ENCODE measurements at places on chromosomes 2 and 18.

GRCh38 chr2:240920783-240921231 lies 14.7 kb downstream of the CROCC2 start:
- no peak for DNase-seq

DNA sequence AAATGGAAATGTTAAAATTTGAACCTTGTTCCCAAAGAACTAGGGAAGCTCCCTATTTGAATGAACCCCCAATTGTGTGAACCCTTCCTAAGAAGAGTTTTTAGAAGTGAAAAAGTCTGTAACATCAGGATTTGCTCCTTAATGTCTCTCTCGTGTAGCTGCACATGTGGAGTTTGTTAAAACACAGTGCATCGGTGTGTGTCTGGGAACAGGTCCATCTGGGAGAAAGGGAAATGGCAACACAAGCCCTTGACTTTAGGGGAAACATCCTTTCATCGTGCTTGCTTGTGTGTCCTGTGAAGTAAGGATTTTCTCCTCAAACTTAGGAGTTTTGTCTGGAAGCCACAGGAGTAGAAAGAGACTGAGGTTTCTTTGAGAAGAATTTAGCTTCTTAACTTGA lies 203.9 kb downstream of the PRKCE start:
- DNase-seq, result no peak

DNA sequence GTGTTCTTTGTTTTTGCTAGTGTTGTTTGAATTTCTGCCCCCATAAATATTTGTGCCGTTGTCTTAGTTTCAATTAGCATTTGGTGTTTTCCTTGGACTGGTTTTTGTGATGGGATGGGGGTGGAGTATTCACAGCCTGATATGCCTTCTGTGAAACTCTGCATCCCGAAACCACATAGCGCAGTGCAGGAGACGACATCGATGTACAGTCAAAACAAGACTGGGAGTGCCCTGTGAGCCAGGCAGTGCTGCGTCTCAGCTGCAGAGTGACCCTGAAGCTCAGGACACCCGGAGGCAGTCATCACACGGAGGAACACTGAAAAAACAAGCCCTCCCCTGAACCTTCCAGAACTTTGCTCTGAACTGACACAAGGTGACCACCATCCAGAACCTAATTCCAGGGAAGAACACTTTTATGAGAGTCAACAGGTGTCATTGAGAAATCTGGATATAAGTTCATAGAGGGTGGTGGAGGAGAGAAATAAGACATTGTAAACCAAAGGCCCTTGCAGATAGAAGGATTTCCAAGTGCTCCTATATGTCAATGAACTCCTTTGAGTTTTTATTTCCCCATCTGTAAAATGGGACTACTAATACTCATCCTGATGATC lies 61.2 kb upstream of the CABLES1 start:
- no peak for DNase-seq

DNA sequence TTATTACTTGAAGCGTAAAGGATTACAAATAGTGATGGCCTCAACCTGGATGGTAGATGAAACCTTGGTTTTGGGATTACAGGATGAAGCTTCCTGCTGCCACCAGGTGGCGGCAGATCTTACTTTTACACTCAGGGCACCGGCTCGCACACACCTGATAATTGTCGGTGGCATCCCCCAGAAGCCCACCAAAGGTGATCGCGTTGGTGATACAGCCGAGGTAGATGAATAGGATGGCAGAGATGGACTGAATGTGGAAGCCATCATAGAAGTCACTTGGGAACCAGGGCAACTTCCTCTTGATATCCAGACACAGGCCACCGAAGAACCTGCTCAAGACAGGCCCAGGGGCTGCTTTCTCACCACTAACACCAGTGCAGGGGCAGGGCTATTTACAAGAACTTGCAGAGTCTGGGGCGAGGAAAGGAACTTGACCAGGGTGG lies 51.8 kb downstream of the MTHFD2 start:
- DNase-seq, result peak; percentile 60

DNA sequence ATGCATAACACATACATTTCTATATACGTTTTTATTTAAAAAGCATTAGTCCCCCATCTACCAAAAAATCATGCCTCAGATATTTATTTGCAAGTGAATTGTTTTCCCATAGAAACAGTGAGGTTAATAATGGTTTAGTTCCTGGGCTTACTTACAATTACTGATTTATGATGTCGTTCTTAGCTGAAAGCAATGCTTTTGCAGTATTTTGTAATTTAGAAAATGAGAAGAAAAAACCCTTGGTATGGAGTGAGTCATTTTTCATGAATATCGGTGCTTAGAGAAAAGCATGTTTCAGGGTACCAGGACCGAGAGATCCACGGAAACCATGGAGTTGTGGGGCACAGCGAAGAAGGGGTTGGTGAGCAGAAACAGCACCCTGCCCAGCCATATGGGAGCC lies 12.0 kb upstream of the CDK15 start:
- DNase-seq, result no peak

DNA sequence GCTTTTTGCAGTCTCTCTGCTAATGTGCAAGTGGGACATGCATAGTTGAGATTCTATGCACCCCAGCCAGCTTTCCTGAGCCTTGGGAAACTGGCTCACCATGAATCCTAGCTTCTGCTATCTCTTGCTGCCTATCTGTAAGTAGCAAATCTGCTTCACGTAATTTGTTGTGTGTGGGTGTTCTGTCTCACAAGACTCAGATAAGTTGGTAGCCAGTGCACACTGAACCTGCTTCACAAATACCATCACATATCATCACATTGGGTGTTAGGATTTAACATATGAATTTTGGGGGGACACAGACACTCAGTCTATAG lies 13.9 kb upstream of the VRK2 start:
- DNase-seq, result no peak

DNA sequence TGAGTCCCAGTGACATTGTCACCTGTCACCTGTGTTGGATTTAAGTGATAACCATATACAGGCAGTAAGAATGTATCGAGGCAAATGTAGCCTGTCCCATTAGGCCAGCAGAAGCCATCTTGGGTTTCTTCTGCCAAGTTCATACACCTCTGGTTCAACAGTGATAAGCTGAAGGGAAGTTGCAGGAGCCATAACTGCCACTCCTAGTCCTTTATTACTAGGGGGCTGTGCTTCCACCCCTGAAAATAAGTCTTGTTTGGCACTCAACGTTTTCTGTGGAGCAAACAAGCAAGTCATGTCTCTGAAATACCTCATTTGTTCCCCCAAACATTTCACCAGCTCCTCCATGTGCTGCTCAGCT lies 58.1 kb upstream of the ALPP start:
- DNase-seq, result no peak

DNA sequence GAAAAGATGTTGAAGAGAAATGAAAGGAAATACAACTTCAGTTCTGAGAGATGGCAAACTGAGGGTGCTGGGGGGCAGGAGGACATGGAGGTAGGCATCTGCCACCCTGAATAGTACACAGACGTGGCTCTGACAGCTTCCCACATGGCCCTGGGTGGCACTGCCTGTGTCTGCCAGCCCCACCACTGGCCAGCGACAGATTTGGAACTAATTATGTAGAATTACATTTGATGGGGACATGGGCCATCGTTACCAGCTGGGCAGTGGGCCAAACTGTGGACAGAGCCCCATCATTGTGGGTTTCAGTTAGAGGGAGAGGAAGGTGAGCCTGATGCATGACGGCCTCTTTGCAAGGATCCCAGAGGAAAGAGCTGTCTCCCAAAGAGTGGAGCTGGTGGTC lies 216.0 kb upstream of the HAAO start:
- DNase-seq, result no peak

GRCh38 chr2:25313711-25314513 lies 27.8 kb downstream of the DNMT3A start:
- DNase-seq, result no peak

DNA sequence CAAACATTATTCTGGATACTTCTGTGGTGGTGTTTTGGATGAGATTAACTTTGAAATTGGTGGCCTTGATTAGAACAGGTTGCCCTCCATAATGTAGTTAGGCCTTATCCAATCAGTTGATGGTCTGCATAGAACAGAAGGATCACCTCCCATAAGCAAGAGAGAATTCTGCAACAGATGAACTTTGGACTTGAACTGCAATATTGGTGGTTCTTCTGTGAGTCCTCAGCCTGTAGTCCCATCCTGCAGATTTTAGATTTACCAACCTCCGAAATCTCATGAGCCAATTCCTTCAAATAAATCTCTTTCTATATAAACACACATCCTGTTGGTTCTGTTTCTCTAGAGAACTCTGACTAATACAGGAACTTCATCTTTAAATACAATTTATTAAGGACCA lies 81.9 kb downstream of the IRS1 start:
- DNase-seq, result no peak

GRCh38 chr2:187994464-187995331 lies 297.0 kb upstream of the GULP1 start:
- DNase-seq, result no peak

- no peak for DNase-seq
Observed at GRCh38 chr2:37641582-37642171, 29.8 kb downstream of the CDC42EP3 start.

DNA sequence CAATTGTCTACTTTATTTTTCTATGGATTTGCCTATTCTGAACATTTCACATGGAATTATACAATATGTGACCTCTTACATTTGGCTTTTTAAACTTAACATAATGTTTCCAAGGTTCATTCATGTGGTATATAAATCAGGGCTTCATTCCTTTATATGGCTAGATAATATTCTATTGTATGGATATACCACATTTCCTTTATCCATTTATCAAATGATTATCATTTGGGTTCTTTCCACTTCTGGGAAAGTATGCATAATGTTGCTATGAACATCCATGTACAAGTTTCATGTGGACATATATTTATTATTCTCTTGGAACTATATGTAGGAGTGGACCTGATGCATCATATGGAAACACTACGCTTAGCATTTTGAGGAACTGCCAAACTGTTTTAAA lies 99.7 kb upstream of the NCKAP5 start:
- no peak for DNase-seq

DNA sequence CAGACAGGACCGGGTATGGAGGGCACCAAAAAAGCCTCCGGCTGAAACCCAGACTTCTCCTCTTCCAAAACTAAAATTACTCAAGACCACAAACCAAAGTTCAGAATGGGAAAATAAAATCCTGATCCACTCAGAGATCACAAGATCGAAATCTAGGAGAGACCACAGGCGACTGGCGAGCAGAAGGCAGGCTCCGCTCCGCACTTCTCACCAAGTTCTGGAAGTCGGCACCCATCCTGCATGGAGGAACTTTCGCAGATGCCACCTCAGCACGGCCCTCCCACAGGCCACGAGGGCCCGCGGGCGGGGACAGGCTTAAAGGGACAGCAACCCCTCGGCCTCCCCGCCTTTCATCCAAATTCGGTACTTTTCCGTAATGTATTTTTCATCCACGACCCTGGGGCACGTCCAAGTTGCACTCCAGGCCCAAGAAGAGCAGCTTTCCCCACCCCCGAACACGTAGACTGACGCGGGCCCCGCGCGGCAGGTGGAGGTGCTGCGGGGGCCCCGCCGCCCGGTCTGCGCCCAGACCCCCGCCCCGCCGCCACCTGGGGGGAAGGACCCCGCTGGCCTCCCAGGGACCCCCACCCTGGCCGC lies 43.7 kb downstream of the HDLBP start:
- DNase-seq, result no peak

DNA sequence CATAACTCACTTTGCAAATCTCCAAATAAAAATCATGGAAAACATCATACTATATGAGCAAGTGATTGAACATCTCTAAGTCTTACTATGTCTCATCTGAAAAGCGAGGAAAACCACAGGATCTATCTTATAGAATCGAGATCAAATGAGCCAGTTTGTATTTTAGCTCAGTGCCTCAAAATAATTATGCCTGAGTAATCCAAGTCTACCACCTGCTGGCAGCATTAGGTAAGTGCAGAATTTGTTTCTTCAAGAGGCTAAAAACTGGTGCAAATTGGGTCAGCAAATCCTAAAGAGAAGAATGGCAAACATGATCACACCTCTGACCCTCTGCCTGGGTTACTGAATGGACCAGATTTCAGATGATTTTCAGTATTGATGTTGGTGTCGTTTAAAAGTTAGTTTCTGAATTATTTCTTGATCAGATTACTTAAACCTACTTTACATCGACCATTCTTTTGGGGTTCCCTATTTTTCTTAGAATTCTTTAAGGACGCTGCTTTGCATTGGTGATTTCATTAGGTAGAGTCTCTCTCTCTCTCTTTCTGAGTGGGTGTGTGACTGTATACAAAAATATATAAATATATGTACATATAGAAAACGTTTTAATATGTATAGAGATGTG lies 12.7 kb upstream of the FHOD3 start:
- DNase-seq, result peak; percentile 34

- DNase-seq, result no peak
Observed at GRCh38 chr2:104406261-104406726, 447.6 kb upstream of the POU3F3 start.

DNA sequence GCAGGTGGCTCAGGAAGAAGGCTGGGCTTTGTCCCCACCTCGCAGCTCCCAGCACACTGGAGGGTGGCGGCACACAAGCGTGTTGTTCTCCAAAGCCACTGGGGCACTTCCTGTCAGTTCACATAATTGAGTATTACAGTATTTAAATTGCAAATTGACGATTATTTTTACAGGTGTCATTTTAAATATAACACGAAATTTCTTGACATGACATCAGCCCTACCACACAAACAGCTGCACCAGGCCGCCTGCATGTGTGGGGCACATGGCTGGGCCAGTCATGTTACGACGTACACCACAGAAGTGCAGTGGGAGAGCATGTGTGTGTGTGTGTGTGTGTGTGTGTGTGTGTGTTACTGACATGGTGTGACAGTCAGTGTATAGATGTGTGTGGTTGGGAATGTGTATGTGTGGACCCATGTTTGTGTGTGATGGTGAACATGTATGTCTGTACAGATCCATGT lies 155.6 kb downstream of the TTC32 start:
- no peak for DNase-seq

GRCh38 chr2:106168657-106169056 lies 25.4 kb downstream of the UXS1 start:
- no peak for DNase-seq

GRCh38 chr2:151945186-151945585 lies 117.0 kb upstream of the ARL5A start:
- DNase-seq, result no peak

DNA sequence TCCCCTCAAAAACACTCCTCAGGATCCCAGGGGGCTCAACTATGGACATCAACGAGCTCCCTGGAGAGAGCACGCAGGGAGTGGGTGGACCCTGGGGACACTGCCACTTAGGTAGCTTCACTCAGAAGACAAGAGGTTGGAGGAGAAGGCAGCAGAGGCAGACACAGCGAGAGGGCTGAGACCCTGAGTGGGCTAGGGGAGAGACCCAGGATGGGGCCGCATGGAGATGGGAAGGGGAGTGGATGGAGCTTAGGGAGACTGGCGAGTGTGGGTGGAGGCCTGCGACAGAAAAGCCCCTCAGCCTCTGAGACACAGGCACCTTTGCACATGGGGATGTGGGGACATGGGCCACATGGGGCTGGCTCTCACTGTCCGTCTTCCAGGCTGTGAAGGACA lies 70.9 kb downstream of the ASB1 start:
- DNase-seq, result no peak
